GM12891 (cell line): ENCODE measurements at places on chromosomes 4 and X.

DNA sequence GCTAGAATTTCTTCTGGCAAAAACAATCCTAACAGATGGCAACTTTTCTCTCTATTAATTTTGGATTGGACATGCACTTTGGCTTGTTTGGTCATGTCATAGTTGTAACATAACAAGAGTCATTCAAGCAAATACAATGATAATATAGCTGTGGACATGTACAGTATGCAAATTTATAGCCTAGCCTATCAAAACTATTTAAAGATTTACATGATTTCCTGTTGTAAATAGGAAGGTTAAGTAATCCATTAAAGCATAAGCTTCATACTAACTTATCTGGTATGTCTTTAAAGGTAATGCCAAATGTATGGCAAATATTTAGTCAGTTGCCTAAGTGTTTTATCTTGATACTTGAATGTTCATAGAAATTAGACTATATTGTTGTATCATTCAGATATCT is 45.3 kb downstream of the RPA4 start:
- DNase-seq, result no peak

DNA sequence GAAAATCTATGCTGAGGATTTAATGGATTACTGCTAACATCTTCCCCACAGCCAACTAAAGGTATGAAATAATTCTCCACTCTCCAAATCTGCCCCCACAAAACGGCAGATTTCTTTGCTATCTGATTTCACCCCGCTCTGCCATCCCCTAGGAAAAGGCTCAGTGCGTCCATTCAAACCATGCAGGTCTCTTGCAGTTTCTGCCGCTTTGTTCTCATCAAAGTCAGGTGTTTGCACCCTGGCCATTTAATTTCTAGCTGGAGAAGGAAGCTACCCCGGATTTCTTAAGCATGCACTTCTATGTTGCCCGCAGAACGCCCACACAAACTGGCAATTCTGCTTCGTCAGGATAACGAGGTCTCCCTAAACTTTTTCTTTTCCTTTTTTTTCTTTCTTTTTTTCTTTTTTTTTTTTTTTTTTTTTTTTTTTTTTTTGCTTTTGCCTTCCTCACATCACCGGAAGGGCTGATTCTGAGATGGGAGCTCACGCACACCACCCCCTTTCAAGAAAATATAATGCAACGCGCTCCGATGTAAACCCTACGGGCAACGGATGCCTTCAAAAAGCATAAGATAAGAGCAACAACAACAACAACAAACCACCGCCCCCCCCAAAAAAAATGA is 3.3 kb downstream of the NLGN4X start:
- no peak for DNase-seq

- no peak for DNase-seq
Measured at GRCh38 chr4:36310793-36311192, 29.4 kb downstream of the DTHD1 start.

DNA sequence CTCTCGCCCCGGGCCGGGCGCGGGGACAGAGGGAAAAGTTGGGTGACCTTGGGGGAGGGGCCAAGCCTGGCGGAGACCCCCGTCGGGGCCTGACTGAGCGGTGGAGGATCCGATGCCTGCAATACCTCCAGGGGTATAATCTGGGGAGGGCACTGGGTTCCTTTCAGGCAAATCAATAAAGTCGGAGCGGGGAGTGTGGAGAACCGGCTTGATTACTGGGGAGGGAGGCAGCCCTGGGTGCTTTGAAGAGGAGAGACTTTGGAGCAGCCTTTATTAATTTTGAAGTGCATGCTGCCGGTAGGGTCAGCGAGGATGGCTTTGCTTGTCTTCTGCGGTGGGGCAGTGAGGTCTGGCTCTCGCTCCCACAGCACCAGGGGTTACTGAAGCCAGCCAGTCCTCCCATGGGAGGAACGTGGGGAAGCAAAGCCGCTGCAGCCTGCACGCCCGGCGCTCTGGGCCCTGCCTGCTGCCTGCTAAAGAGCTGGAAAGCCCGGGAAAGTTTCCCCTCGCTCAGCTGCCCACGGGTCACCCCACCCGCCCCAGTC is 403 bp upstream of the LGI2 start:
- DNase-seq, result no peak

DNA sequence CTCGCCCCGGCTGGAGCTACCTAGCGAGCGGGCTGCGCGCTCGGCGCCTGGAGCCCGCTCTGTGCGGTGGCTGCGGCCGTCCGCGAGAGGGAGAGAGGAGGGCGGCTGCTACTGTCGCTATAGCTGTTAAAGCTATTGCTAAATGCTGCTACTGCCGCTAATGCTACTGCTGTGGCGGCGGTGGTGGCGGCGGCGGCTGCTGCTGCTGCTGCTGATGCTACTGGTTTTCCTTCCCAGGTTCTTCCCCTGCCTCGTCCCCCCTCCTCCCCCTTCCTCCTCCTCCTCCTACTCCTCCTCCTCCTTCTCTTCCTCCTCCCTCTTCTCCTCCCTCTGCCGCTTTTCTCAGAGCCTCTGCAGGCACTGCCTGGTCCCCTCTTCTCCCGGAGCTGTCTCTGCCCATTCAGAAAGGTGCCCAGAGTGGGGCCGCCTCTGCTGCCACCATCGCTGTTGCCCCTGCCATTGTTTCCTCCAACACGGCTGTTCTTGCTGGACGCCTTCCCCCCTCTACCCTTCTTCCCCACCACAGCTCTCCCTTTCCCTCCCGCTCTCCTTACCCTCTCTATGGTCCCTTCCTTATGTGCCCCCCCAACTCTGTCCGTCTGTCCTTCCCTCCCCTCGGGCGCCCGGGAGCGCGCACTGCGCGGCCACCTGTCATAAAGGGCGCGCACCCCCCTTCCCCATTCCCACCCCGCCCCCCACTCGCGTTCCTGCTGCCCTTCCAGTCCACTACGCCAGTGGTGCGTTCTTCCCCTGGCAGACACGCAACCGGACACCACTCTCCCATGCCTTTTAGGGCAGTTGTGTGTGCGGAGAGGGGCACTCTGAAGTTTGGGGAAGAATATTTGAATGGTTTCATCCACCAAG is at the start of gene NEXMIF:
NEXMIF (minus strand) TSS at position 228 of the 864 bp plus-strand sequence.
- peak; percentile 33 for DNase-seq

- DNase-seq, result no peak
Measured at GRCh38 chrX:129654652-129655546, at the start of gene APLN. APLN (minus strand) TSS chrX:129654956; CDS start chrX:129654630, 326 bp downstream.

DNA sequence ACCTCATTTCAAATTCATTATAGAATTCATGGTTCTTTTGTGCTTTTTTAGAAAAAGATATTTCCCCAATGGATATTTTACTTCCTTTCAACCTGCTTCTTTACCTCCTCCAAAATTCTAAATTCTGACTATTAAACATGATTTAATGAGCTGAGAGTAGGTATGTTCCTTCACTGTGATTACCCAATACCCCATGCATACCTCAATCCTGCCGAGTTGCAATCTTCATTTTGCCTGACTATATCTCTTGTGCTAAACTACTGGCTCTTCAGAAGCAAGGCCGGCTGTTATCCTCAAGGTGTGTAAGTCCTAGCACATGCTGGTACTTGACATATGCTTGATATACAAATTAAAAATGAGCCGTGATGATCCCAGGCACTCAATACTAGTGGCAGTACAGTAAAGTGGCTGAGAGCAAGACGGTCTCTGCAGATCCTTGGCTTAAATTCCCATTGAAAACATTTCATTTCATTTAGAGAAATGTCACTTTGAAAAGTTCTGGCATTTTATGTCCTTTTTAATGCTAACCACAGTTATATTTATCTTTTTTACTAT is 320.4 kb downstream of the KCNIP4 start:
- DNase-seq, result no peak

DNA sequence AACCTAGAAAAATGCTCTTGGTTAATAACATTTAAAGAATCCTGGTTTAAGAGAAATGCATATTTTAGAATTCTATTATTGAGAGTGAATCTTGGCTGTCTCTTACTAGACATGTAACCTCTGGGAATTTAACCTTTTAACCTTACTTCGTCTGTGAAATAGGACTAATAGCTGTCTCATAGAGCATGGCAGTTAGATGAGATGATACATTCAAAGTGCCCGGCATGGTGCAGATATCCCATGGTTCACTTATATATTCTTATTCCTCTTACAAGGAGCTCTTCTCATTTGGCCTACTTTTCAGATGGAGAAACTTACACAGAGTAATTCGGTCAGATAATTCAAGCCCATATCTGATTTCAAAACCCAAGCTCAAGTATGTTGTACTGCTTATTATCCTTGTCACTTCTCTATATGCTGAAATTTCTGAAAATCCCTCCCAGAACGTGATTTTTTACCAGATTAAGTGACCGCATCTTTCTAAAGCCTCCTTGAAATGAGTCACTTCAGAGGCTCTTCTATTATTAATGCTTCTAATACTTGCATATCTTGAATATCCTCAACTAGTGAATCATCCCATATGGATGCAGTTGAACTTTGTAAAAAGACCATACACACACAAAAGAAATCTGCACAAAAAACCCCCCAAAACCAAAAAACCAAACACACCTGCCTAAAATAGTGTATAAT is 4.9 kb downstream of the CDKN2AIP start:
- no peak for DNase-seq

DNA sequence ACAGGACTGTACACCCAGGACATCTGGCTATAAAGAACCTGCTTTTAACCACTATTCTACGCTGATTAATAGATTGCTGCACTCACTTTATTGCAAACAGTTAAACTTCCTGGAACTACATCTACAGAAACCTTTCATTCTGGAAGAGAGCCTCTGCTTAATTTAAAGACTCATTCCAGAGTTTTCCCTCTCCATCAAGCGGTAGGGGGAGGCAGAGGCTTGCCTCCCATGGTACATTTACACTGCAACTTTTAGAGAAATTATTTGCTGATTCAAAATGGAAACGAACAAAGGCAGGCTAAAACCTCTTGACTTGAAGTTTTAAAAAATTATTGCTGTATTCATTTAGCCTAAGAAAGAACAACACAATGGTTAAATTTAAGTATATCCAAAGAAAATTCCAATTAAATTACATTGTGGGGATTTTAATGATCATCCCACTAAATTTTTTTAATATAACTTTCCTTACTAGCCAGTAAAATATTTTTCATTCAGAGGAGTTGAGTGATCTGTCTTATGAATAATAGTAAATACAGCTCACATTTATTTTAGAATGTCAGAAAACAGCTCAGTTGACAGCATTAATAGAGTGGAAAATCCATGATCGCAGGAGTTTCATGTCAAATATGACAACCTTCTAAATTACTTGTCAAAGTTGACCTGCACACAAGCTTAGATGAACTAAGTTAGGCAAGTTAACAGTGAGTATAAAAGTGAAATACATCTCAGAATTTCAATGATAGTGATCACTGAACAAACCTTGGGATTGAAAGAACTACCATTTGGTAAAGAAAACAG is 46.3 kb upstream of the PCDH10 start:
- no peak for DNase-seq
